Stimulated activated CD8-positive, alpha-beta memory T cell treated with anti-CD3 and anti-CD28 coated beads, Interleukin-2, amount 100 ng/mL, for 1 hour (primary cell): ENCODE measurements at places on chromosomes 11 and 22.

- no peak for DNase-seq
Measured at GRCh38 chr11:102026959-102027358, 20.3 kb upstream of the CFAP300 start.

DNA sequence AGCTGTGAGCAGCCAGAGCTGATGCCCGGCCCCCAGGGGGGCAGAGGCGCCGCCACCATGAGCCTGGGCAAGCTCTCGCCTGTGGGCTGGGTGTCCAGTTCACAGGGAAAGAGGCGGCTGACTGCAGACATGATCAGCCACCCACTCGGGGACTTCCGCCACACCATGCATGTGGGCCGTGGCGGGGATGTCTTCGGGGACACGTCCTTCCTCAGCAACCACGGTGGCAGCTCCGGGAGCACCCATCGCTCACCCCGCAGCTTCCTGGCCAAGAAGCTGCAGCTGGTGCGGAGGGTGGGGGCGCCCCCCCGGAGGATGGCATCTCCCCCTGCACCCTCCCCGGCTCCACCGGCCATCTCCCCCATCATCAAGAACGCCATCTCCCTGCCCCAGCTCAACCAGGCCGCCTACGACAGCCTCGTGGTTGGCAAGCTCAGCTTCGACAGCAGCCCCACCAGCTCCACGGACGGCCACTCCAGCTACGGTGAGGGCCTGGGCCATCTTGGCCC, 6.1 kb downstream of the CDC42EP1 start:
- no peak for DNase-seq

DNA sequence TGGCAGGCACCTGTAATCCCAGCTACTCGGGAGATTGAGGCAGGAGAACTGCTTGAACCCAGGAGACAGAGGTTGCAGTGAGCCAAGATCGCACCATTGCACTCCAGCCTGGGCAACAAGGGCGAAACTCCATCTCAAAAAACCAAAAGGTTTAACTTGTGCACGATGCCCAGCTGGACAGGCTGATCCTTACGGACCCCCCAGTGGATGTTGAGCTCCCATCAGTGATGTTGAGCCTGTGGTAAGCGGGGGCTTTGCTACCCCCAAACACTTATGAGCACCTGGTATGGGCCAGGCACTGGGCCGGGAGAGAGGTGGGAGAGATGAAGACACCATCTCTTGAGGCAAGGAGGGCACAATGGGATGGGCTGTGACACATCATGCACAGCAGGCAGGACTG, 7.4 kb upstream of the SERPIND1 start:
- DNase-seq = no peak

DNA sequence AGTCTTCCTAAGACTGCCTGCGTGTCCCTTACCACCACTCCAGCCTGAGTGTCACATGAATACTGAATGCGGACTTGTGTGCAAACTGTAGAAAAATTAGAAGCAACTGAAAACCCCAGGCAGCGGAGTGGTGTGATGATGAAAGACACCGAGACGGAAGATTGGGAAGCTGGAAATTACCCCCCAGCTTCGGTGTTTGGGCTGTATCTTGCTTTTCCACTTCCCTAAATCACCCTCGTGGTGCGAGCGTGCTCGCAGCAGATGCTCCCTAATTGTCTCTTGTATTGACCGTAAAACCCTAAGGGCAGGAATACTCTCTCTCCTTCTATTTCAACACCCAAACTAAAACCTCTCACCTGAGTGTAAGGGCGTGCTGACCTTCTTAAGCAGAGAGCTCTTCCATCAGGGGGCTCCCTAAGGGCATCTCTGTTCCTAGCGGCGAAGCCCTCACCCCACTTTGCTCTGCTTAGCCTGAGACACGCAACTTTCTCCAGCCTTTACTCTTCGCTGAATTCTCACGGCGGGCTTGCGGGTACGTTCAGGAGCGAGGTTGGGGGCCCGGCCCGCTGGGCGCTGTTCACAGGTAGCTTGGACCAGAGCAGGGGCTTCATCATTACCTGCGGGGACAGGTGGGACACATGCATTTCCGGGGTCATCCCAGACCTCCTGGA, 62.4 kb downstream of the CRYBB2 start:
- DNase-seq = no peak

DNA sequence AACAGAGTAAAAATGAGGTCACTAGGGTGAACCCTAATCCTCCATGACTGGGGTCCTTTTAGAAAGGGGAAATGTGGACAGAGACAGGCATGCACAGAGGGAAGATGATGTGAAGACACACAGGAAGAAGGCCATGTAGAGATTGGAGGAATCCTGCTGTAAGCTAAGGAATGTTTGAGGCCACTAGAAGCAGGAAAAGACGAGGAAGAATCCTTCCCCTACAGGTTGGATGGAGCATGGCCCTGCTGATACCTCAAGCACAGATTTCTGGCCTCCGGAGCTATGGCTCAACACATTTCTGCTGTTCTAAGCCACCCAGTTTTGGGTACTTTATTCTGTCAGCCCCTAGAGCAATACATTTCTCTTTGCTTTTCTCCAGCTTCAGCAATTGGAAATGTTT, 486.9 kb downstream of the MIAT start:
- DNase-seq = no peak

DNA sequence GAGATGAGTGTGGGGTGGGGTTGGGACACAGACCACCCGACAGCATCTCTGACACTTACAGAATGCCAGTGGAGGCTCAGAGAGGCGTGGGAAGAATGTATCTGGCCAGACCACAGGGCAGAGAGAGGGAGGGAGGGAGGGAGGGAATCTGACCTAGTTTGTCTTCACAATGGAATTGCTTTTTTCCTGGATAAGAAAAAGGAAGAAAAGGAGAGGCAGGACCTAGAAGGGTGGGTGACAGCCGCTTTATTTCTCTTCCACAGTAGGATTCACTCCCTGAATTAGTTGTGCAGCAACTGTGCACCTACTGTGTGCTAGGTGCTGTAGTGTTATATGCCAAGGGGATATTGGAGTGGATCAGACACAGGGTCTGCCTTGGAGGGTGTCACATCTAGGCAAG, 3.7 kb downstream of the KCNK4 start:
- no peak for DNase-seq

DNA sequence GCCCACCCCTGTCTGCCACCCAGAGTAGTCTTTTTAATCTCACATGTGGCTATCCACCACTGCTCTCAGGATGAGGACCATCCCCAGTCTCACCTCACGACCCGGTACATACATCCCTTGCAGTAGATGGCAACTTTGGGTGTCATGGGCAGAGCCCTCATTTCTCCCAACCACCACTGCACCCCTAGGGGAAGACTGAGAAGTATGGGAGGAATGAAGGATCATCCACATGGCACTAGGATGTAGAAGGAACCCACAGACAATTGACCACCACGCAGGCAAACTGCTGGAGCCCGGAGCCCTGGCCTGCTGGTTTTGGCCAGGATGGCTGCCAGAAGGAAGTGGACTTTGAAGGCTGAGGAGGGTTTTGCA, 1.9 kb upstream of the SCARF2 start:
- DNase-seq = no peak

DNA sequence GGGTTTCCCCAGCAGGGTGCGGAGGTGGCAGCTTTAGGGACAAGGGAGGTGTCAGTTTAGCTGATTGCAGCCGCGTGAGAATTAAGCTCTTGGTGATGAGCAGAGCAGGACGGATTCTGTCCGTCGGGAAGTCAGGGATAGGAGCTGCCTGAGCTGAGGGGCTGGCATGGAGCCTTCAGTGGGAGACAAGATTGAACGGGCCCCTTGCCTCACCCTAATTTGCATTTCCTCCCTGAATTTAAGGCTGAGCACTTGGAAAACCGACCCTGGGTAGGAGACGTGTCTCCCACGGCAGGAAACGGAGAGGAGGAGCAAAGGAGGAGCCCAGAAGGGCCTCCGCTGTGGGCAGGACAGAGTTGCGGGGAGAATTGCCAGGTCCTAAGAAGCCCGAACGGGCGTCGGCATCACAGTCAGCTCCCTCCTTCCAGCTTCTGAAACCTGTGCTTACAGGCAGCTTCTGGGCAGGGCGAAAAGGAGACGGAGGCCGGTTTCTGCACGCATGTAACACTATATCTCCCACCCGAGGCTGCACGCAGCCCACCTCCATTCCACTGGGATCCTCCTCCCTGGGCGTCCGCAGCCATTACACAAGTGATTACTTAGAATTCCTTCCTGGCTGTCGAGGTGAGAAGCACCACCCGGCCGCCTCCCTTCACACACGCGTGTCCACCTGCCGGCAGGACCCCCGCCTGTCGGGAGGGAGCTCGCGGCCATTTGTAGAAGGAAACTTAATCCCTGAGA, 345.8 kb downstream of the BRD1 start:
- DNase-seq = no peak

- no peak for DNase-seq
Measured at GRCh38 chr22:17732251-17732854, 41.9 kb downstream of the BID start.

GRCh38 chr22:34709641-34710040, 356.3 kb upstream of the ISX start:
- no peak for DNase-seq

- DNase-seq = no peak
Measured at GRCh38 chr22:42692239-42693054, 28.2 kb downstream of the A4GALT start.

- no peak for DNase-seq
Measured at GRCh38 chr11:9145283-9145682, 53.9 kb upstream of the SCUBE2 start.

DNA sequence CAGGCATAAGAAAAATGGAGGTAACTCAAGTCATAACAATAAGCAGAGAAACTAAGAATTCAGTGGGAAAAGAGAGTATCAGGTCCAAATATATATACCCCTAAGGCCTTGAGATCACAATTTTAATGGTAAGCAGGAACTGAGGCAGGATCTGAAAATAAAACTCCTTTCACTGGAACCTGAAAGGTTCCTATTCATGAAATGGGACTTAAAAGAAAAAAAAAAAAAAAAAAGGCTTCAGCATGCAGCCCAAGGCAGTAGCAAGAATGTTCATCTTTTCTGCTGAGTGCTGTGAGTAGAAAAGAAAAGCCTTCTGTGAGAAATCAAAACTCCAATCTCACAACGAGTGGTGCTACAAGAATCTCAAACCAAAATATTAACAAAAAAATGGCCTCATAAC, 75.3 kb downstream of the DLG2 start:
- DNase-seq = no peak

DNA sequence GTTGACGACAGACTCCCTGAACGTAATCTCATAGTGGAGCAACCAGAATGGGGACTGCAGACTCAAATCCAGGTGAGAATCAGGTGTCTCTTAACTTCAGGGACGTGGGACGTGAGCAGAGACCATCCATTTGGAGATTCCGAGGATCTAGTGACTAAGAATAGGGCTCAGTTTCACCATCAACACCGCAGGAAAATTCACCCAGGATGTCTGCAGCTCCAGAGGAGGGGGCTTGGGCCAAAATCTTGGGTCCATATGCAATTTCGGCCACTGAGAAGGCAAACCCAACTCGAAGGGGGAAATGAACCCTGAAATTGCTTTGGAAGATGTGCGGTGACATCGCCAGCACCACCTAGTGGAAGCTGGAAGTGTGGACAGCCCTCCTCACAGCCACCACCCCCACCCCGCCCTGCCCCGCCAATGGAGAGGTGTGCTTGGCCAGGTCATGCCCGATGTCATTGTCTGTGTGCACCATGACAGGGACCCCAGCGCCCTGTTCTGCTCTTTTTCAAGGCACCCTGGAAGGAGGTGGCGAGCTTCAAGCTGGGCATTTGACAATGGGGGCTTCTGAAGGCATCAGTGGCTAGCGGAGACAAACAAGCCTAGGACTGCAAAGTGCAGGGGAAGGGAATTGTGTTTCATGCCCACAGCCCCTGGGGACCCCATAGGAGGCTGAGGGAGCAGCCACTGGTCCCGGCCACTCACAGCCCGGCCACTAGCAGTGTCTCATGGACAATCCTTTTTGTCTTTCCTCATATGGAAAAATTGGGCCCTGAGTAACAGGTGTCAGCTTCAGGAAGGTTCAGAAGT, 24.8 kb downstream of the APOL1 start:
- DNase-seq = peak; percentile 47

- DNase-seq = no peak
Measured at GRCh38 chr22:20610243-20610686, 102.9 kb downstream of the MED15 start.

DNA sequence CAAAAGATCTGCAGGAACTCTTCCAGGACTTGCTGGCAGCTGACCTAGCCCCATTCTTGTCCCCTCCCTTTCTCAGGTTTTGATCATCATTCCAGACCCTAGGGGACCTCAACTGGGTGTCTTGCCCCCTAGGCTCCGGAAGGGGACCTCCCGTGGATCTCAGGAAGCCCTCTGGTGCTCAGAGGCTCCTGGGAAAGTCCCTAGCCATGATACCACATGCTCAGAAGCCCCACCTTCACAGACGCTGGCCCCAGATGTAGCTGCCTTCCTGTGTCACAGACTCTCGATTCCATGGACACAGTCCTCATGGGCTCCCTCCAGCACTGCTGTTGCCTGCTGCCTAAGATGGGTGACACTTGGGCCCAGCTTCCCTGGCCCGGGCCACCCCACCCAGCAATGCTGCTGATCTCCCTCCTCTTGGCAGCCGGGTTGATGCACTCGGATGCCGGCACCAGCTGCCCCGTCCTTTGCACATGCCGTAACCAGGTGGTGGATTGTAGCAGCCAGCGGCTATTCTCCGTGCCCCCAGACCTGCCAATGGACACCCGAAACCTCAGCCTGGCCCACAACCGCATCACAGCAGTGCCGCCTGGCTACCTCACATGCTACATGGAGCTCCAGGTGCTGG, at the start of gene LRRC55:
Gene LRRC55, plus strand, starts transcription at position 276 of the 628 bp plus-strand sequence. Its CDS starts 70 bp downstream, at position 346.
- no peak for DNase-seq

DNA sequence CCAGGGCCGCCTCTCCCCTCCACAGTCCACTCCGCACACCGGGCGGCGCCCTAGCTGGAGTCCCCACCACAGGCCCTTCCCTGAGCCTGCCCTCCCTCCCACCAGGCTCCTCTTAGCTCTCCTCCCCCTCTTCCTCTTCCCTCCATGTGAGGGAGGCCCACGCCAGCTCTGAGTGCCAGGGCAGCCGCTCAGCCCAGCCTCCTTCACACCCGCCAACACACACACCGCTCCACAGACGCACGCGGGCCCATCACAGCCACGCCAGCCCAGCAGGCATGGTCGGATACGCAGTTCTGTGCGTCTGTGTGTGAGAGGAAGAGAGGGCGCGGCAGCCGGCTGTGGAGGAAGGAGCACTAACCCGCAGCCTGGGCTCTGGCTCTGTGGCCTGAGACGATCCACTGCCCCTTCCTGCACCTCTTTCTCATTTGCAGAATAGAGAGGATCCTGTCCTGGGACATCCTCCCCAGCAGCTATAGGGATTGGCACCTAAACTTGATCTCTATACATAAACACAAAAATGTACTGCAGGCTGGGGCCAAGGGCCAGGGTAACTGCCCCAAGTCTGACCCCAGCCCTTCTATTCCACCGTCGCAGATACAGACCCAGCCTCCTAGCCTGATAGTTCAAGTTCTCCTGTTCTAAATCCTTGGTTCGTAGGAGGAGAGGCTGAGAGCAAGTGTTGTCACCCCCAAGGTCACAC, 3.5 kb downstream of the CHRM4 start:
- no peak for DNase-seq
